ENCODE measurements at places on chromosomes 11 and 22. TPM values are rescaled to one million over a fixed set of nuclear protein-coding genes. Genes with fewer than 3 reads are reported as not detected.

Gene DBX1
- not detected for total RNA-seq

DNA sequence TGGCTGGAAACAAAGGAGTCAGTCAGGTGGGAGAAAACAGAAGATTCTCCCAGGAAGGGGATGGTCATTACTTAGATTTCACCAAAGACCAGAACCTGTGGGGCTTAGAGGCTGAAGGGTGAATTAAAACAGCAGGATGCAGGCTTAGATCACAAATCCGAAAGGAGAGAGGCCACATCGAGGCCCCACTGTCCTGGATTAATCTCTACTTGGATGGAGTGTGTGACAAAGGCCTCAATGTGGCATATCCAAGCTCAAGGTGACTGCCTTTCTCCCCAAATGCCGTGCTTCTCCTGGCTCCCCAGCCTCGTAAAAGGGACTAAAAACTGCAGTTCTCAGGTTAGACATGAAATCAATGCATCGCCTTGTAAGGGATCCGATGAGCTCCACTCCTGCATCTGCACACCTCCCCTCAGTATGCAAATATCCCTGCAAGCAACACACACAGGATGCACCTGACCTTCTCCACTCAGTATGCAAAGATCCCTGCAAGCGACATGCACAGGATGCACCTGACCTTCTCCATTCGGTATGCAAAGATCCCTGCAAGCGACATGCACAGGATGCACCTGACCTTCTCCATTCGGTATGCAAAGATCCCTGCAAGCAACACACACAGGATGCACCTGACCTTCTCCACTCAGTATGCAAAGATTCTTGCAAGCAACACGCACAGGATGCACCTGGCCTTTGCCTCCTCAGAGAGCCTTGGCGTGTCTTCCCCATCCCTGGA is 447.4 kb downstream of the BRD1 start:
- no peak for DNase-seq

Gene DRD4
- 0.15 TPM for total RNA-seq

DNA sequence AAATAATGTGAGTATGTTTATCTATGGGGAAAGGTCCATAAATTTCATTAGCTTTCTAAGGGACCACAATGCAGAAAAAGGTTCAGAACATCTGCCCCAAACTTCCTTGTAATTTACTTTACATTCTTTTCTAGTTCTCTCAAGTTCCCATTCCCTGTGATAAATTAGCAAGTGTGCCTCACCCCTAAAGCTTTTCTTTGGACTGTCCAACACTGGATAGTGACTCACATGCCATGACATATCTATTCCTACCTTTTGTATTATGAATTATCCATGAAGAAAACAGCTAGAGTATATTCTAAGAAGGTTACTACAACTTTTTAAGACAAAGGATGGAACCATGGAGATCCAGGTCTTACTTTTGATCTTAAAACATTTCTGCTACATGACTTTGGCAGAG is 1.6 kb downstream of the OR51F1 start:
- DNase-seq = no peak

DNA sequence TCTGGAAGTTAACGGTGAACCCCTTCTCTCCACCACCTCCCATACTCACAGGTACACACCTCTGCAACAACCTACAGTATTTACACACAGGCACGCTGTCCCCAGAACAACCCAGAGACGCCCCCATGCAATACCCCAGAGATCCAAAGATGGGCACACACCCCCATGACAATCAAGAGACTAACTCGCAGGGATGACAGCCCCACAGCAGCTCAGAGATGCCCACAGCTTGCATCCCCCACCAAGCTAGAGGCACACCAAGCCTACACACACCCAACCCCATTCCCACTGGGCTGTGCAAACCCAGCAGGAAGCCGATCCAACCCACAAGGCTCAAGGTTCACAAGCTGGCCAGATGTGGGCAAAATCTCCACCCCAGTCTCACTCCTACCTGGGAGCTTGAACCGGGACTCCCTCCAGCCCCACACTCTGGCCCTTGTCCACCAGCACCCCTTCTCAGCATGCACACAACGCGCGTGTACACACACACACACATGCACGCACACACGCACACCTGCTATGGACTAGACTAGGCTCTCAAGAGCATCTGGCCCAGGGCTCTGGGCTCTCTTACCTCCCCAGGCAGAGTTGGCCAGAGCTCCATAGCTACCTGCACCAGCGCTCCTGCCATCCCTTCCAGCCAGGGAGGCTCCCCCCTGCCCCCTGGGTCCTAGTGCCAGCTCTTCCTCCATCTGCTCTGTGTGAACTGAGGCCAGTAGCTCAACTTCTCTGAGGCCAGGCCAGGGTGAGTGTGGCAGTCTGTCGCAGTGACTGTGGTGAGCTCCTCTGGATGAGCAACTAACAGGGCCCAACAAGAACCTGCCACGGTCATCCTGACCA is 11.5 kb downstream of the STARD10 start:
- DNase-seq = no peak

GRCh38 chr11:72808331-72808798 is 5.8 kb upstream of the ATG16L2 start:
- DNase-seq = no peak

DNA sequence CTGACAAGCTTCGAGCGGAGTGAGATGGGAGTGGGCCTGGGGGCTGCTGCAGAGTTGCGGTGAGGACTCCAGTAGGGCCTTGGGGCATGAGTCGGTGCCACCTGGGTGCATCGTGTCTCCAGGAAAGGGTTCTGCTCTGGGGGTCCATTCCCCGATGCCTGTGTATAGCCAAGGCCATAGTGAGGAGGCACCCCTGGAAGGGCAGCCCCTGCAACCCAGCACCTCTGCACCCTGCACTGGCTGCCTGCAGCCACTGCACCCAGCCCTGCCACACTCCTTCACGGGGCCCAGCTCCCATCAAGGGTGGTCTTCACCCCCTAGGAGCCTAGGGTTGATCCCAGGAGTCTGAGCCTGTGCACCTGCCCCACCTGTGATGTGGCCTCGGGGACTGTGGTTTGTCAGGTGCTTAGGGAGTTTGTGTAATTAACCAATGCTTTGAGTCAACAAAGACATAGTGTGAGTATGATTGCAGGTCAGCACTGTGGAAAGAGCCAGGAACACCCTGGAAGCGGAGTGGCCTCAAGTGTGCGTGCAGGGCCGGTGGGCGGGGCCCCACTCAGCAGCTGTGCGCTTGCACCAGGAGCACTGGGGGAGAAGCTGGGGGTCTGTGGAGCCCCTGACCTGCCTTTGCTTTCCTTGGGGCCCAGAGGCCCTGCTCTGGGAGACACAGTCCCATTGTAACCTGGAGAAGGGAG is 1299.3 kb downstream of the BRD1 start:
- DNase-seq = no peak

Gene TEF
- 14.0 TPM for total RNA-seq

DNA sequence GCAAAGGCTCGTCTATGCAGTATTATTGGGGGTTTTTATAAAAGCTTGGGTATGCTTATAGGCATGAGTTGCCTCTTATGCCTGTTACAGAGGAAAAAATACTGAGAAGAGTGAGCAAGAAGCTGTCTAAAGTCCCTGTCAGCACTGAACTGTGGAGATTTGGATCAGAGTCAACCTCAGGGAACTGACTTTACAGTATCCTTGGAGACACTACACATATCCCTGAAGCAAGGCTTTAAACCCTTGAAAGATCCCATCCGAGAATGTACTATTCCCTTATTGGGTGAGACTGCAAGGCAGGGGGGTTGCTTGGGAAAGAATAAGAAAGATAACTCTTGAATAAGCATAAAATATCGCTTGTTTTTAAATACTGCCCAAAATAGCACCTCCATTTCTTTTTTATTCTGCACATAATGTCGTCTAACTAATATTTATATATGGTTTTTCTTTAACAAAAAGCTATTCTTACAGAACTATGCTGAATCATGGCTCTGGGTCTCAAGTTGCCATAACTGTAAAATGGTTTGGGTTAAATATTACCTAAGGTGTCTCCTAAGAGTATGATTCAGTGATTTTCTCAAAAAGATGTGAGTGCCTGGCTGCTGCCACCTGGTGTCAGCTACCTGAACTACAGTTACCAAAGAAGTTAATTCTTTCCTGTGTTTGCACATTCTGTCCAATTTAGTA is 1062.8 kb downstream of the DLG2 start:
- peak; percentile 26 for DNase-seq

- no peak for DNase-seq
Measured at GRCh38 chr22:48849219-48849912, 978.3 kb downstream of the BRD1 start.

Gene KCNQ1
- 33.5 TPM for total RNA-seq

Gene LINC01488
- total RNA-seq = not detected

- DNase-seq = no peak
Measured at GRCh38 chr11:16321148-16321547, 35.2 kb downstream of the SOX6 start.

Gene PATE2
- total RNA-seq = not detected

DNA sequence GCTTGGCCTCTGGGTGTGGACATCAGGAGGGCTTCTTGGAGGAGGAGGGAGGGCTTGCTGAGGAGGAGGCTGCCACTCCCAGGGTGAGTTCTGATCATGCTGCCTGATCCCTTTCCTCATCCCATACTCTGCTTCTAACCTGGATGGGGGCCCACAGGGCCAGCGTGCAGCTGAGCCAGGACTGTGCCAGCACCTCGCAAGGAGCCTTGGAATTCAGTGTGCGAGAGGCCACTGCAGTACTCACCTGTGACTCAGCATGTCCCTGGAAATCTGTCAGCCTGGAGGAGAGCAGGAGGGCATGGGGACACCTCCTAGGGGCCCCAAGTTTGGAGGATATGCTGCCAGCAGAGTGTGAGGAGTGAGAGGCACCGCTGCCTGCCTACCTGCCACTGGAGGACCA is 4.2 kb upstream of the GAB4 start:
- DNase-seq = no peak

DNA sequence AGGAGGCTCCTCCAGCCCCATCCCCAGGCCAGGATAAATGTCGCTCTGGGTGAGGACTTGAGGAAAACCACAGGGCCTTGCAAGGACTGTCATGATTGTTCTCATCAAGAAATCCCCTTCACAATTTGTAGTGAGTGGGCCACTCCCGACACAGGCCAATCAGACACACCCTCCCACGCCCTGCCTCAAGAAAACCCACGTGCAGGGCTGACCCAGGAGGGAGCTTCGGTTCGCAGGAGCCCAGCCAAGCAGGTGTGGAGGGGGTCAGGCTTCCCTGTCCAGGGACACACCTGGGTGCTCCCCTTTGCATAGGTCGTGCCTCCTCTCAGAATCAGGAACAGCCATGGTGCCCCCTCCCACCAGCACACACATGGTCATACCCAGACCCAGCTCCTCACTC is 43.2 kb downstream of the SHANK2 start:
- no peak for DNase-seq

Gene AMBRA1
- 14.9 TPM for total RNA-seq

DNA sequence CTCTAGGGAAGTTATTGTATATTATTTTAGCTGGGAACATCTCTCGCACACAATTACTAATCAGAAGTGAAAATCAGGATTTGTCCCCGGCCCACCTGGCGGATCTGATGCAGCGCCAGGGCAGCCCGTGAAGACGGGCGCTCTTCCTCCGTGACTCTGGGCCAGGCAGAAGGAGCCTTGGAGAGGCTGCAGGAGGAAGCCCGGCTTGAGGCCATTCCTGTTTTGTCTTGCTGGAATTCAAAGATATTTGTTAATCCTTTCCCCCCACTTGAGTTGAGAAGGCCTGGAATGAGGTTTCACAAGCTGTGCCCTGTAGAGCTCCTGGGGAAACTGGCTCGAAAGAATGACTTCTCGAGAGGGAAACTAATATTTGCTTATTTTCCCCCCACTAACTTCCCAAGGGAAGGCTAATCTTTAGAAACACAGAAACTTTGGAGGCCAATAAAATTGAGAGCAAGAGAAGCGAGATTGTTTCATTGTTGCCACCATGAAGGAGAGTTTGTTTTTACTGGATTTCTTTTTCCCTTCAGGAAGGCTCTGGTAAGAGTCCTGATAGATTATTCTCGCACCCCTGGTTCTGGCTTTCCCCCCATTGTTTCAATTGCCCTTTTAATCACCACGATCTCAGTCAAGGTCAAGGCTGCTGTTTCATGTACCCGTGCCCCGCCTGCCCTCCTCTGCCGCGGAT is 92.8 kb upstream of the SEPTIN5 start:
- DNase-seq = no peak

- no peak for DNase-seq
Measured at GRCh38 chr11:8886322-8886721, 24.7 kb upstream of the AKIP1 start.

DNA sequence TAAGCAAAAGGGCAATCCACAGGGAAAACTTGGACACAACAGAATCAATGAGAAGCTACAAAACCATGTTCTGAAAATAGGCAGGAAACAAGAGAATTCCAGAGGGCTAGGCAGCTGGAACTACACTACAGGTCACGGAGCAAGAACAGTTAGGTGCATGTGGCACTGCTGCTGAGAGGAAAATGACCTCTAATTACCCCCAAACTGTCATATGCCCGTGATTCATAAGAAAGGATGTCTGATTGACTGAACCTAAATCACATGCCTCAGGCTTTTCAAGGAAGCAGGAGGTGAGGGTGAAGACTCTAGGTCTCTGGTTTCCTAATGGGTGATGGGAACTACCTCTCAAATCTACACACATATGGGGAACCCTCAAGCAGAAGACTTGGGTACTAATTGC is 17.9 kb upstream of the RRAS2 start:
- DNase-seq = no peak

DNA sequence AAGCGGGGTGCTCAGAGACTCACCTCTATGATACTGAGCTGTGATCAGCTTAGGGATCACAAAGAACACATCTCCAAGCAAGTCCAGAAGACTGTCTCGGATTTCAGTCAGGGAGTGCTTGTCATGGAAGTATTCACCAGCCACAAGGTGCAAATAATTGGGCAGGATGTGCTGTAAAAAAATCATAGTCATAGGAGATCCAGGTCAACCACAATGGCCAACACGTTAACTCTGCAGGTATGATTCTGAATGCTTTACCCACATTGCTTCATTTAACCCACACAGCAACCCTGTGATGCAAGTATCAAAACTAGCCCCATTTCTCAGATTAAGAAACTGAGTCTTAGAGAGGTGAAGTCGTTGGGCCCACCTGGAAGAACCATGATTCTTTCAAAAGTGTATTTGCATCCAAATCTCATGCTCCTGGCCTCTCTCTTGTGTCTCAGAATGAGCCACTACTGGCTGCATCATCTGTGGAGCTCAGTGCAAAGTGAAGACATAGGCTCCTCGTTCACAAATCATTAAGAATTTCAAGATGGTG is 179.3 kb downstream of the BCR start:
- DNase-seq = no peak

- DNase-seq = no peak
Measured at GRCh38 chr11:23021287-23021863, 161.1 kb upstream of the CCDC179 start.

Gene TOMM22
- 56.0 TPM for total RNA-seq
